ENCODE measurements at places on chromosomes 2 and 18. TPM values are rescaled to one million over a fixed set of nuclear protein-coding genes. Genes with fewer than 3 reads are reported as not detected.

DNA sequence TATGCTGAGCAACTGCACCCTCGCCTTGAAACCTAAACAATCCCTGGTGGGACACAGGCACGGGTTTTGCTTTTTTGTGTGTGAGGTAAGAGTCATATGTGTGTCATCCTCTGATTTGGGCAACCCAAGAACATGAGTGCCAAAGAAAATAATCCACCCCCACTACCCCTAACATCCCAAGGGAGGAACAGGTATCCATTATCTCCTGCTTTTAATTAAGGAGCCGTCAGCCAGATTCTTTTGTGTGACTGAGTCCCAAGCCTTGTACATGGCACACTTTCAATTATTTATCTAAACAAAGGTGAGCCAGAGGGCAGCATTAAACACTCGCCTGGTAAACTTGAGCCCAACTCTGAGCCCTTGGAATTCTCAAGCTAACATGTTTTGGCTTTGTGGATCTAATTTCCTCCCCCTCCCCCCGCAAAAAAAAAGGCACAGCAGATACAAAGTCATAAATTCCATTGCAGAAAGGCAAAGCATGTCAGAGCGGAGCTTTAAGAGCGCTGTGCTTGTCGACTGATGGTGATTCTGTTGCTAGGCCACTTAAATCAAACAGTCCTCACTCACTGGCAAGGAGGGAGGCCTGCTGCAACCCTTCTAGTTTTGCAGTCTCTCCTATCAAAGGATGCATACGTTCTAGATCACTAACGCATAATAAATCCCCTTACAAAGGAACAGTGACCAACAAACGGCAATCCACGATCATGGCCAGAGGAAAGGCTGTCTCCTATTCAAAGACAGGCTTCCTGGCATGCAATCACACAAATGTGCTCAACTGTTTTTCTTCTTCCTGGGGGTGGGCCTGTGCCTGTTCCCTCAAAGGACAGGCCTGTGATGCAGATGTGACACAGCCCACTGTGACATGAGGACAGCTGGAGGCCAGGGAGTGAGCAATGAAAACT lies 143.5 kb upstream of the LMAN1 start:
- DNase-seq, result no peak

Gene FLACC1
- total RNA-seq, result 0.69 TPM

DNA sequence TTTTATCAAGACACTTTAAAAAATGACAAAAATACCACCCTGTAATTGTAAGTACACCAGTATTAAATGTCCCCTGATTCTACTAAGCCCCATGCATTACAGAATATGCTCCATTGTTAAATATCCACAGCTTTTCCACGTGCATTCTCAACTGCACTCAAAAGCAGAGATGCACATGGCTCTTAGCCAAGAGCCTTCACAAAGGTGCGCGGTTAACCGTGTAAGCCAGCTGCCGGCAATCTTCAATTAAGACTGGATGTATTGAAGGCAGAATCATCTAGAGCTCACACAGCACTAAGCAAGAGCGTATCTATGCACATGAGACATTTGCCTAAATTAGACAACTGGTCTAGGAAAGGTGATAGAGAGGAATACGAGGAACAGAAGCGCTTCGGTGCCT lies 278.3 kb downstream of the NAPG start:
- no peak for DNase-seq

DNA sequence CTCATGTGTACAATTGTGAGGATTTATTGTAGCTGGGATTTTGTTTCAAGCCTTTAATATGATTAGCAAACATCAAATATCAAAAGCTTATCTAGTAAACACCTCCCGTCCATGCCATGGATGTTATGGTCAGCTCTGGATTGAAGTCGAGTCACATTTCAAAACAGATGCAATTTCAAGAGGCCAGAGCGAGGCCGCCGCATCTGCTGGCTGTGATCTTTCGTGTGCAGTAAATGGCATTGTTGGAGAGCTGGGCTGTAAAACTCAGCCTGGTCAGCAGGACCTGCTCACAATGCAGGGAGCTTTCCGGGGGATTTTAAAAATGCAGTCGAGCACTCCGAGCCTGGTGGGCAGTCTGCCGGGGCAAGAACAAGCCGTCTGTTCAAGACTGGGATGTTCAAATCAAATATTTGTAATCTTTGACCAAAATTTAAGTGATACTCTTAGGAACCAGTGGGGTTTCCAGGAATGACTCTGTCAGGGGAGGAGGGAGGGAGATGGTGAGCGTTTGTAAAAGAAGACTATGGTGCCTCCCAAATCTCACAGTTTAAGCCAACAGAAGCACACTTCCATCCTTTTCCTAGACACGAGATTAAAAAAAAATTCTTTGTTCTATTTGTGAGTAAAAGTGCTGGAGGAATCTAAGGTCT lies 97.6 kb downstream of the MYCN start:
- no peak for DNase-seq

GRCh38 chr2:111678651-111679050 lies 205.3 kb downstream of the ANAPC1 start:
- DNase-seq, result no peak

DNA sequence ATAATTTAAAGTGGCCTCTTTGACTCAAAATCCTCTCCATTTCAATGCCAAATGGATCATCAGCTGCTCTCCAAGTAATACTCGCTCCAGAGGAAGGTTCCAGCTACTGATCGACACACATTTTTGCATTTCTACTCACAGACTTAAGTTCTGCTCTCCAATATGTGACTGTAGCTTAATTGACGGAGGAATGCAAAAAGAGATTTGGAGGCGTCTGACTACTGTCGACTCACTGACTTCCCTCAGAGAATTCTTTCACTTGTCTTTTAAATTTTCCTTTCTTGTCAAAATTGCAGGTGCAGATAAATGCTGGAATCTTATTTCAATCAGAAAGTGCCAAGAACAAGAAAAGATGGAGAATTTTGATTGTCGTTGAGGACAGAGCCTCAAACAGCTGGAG lies 84.1 kb upstream of the PAPOLG start:
- no peak for DNase-seq

DNA sequence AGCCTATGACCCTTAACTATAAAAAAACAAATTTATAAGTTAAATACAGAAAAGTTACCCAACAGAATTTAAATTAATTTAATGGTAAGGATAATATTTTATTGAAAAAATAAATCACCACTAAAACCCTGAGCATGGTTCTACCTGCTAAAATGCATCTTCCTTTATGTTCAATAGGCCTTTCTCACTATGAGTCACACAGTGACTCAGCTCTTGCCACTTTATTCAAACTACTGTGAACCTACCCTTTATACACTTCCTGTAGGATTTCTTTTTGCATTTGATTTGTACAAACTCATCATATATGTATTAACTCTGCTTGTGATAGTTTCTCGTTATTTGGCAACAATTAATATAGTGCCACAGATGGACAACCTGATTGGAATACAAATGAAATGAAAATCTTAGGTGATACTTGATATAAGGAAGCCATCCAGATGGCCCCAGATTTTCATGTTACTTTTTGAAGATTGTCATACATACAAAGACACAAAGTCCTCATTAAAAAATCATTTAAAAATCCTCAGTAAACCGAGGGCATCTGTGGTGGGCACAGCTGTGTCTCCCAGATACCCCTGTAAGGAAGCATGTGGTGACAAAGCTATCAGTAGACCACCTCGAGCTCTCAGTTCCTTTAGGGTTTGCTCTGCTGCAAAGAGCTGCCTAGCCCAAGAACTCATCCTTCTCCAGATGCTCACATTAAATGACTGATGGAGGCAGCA lies 55.2 kb upstream of the COBLL1 start:
- no peak for DNase-seq

Gene ALPG
- total RNA-seq, result not detected
